ENCODE measurements at places on chromosomes 4 and X. TPM values are rescaled to one million over a fixed set of nuclear protein-coding genes. Genes with fewer than 3 reads are reported as not detected.

The SOX3 gene
- not detected for total RNA-seq

DNA sequence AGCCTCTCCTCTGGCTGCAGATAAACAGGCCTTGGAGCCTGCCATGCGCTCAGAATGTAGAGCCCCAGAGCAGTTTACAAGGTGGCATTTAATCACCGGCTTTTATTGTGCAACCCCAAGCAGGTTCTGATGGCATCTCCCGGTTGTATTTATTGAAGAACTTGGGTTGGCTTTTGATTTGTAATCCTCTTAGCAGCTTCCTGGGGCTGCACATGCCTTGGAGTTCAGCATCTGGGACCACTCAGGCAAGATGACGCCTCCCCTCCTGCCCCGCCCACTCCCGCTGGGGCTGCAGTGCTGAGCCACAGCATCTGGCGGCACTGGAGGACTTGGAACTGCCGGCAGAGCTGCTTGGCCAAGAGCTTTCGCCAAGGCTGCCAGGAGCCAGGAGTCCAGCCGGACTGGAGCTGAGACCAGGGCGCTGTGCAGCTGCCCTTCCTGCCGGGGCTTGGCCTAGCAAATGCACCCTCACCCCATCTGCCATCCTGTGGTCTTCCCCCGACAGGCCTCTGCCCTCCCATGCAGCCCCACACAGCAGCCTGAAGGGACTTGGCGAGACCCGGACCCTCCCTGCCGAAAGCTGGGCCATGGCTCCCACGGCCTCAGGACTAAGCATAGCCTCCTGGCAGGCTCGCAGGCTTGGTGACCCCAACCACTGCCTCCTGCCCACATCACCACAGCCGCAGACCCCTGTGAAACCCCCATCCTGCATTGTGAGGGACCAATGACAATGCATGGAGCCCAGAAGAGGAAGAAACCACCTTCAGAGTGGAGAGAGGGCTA is 5.4 kb downstream of the HTRA3 start:
- H3K4me1 ChIP-seq: no peaks in the 10 kb centered on the region
- no peak overlapping the region for H3K4me3 ChIP-seq
- H3K36me3 ChIP-seq: no peaks in the 10 kb centered on the region
- H3K27ac ChIP-seq: no peak overlapping the region
- DNase-seq: no peak
- H3K27me3 ChIP-seq: peaks cover 68% of the 10 kb centered on the region

The SPATA18 gene
- not detected for total RNA-seq

The UGT2B15 gene
- 0.98 TPM for total RNA-seq

GRCh38 chrX:46573331-46573891 is at the start of gene CHST7:
TSS of gene CHST7 (plus strand) at chrX:46573765. CDS start at chrX:46573932, 167 bp downstream.
- H3K27me3 ChIP-seq: no peaks in the 10 kb centered on the region
- peak within 1 kb of the TSS; percentile 95 for H3K4me3 ChIP-seq
- H3K36me3 ChIP-seq: peaks cover 31% of the 10 kb centered on the region
- H3K4me1 ChIP-seq: peaks cover 30% of the 10 kb centered on the region
- peak; percentile 78 for DNase-seq
- peak within 1 kb of the TSS; percentile 39 for H3K27ac ChIP-seq

- H3K27me3 ChIP-seq: no peaks in the 10 kb centered on the region
- H3K36me3 ChIP-seq: no peaks in the 10 kb centered on the region
- no peaks in the 10 kb centered on the region for H3K4me1 ChIP-seq
- no peak overlapping the region for H3K27ac ChIP-seq
Observed at GRCh38 chr4:135268369-135268768, 1066.8 kb upstream of the PABPC4L start.

GRCh38 chrX:101265869-101266428 is 25.2 kb downstream of the TAF7L start:
- no peak for DNase-seq
- no peaks in the 10 kb centered on the region for H3K36me3 ChIP-seq
- no peaks in the 10 kb centered on the region for H3K4me1 ChIP-seq
- H3K27me3 ChIP-seq: peaks cover 27% of the 10 kb centered on the region
- no peak overlapping the region for H3K27ac ChIP-seq

The CFI gene
- 27.7 TPM for total RNA-seq

- H3K4me1 ChIP-seq: no peaks in the 10 kb centered on the region
- H3K27me3 ChIP-seq: no peaks in the 10 kb centered on the region
- H3K4me3 ChIP-seq: no peak overlapping the region
- H3K36me3 ChIP-seq: no peaks in the 10 kb centered on the region
- H3K27ac ChIP-seq: no peak overlapping the region
- DNase-seq: no peak
Observed at GRCh38 chr4:158938220-158939044, 164.4 kb upstream of the RAPGEF2 start.

GRCh38 chr4:108751321-108751720 is 11.5 kb downstream of the ETNPPL start:
- H3K27ac ChIP-seq: no peak overlapping the region
- no peak overlapping the region for H3K4me3 ChIP-seq
- H3K36me3 ChIP-seq: no peaks in the 10 kb centered on the region
- no peaks in the 10 kb centered on the region for H3K4me1 ChIP-seq
- no peaks in the 10 kb centered on the region for H3K27me3 ChIP-seq

DNA sequence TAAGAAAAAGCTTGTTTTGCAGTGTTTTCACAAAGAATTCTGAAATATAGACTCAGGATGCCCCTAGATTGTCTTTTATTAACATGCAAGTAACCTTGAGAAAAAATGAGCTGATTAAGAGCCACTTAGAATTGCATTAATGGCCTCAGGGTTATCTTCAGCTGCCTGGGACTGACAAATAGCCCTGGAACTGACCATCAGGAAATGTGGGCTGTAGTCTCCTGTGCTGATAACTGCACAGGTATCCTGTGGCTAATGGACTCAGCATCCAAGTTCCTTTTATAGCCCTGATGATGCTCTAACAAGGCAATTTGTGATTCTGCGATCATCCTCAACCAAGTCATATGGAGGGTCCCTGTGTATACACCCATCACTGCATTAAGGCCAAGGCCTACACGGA is 17.0 kb downstream of the CA5B start:
- H3K4me1 ChIP-seq: no peaks in the 10 kb centered on the region
- H3K27me3 ChIP-seq: no peaks in the 10 kb centered on the region
- H3K27ac ChIP-seq: no peak overlapping the region
- H3K4me3 ChIP-seq: no peak overlapping the region

The FOXR2 gene
- total RNA-seq: not detected

DNA sequence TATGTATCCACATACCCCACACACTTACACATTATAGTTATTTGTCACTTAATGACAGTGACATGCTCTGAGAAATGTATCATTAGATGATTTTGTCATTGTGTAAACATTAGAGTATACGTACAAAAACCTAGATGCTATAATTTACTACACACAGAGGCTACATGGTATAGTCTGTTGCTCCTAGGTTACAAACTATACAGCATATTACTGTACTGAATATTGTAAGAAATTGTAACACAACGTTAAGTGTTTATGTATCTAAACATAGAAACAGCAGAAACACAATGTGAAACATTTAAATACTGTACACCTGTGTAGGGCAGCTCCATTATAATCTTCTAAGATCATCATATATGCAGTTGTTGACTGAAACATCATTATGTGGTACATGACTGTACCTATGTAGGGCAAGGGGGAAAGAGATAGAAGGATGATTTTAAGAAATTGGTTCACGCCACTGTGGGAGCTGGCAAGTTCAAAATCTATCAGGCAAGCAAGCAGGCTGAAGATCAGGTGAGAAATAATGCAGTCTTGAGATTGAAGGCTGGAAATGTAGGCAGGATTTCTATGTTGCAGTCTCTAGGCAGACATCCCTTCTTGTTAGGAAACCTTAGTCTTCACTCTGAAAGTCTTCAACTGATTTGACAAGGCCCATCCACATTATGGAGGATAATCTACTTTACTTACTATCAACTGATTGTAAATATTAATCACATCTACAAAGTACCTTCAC is 78.0 kb upstream of the CPEB2 start:
- peaks cover 22% of the 10 kb centered on the region for H3K4me1 ChIP-seq
- DNase-seq: no peak
- no peaks in the 10 kb centered on the region for H3K27me3 ChIP-seq
- no peaks in the 10 kb centered on the region for H3K36me3 ChIP-seq

DNA sequence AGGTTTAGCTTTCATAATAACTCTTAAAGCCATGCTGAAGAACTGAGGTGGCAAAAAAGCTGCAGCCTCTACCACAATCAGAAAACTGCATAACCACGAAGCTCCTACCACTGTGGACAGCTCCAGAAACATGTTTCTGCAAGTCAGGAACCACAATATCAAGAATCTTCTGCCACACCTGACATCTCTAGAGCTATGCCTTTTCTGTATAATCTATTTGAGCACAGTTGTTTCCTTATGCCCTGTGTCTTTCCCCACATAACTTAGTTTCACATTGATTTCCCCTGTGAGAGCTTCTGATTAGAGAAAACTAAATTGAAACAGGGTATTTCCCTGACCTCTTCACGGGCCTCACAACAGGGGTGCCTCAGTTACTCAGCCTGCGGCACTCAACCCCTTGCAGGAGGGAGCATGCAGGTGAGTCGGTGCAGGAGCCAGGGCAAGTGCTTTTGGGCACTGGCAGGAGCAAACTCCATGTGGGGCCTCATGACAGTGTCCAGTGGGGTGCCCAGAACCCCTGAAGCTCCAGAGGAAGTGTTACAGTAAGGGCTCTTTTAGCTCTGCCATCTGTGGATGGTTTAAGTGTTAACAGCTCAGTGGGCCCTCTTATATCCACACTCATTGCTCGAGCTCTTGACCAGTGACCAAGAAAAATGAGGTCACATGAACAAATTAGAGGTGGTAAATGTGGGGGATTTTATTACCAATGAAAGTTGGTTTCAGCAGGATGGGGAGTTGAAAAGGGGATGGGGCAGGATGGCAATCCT is 132.8 kb upstream of the BMP3 start:
- no peaks in the 10 kb centered on the region for H3K4me1 ChIP-seq
- no peak for DNase-seq
- H3K27me3 ChIP-seq: no peaks in the 10 kb centered on the region
- no peak overlapping the region for H3K4me3 ChIP-seq

The FGFBP1 gene
- total RNA-seq: 5.0 TPM

DNA sequence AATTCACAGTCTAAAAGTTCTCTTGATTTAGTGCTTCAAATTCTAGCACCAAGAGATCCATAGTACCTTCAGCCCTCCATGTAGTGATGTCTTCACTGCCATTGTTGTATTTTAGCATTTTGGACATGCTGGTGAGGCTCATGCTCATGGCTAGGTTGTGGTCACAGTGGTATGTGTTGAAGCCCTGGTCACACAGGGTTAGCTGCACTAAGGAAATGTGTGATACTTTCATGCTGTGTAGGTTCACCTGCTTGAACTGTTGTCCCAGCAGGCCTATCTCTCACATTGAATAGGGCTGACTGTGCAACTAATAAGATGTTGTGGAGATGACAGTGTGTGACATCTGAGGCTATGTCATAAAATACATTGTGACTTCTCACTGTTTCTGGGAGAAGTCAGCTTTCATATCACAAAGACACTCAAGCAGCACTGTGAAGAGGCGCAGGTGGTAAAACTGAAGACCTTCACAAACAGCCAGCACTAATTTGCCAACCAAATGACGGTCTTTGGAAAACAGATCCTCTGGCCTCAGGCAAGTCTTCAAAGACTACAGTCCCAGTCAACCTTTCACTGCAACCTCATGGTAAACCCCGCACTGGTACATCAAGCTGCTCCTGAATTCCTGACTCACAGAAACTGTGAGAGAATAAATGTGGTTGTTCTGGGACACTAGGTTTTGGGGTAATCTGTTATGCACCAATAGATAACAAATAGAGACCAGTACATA is 17.4 kb upstream of the ADH4 start:
- H3K27me3 ChIP-seq: no peaks in the 10 kb centered on the region
- no peak overlapping the region for H3K4me3 ChIP-seq
- no peak for DNase-seq
- H3K27ac ChIP-seq: no peak overlapping the region

The PNMA3 gene
- total RNA-seq: not detected

The CLDN24 gene
- total RNA-seq: not detected

DNA sequence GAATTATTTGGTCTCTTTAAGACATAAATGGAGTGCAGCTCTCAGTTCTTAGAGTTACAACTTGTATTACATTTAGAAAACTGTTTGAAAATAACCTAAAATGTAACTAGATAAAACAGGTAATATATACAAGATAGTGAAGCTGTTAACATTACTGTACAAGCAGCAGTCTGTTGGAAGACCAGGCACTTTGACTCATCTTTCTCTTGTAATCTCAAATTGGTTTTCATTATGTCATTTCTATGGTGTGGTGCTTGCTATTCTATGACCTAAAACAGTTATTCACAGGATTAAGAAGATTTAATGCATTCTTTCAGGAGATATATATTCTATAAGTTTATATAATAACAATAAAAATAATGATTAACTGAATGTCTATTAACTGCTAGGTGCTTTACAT is 282.5 kb upstream of the PITX2 start:
- no peaks in the 10 kb centered on the region for H3K36me3 ChIP-seq
- no peak overlapping the region for H3K4me3 ChIP-seq
- peaks cover 7% of the 10 kb centered on the region for H3K4me1 ChIP-seq
- DNase-seq: no peak
- no peak overlapping the region for H3K27ac ChIP-seq

- H3K27ac ChIP-seq: peak overlapping the region; percentile 73
- DNase-seq: peak; percentile 56
- H3K4me3 ChIP-seq: peak overlapping the region; percentile 97
- peaks cover 34% of the 10 kb centered on the region for H3K36me3 ChIP-seq
- peaks cover 50% of the 10 kb centered on the region for H3K4me1 ChIP-seq
Observed at GRCh38 chr4:25863347-25863784, 578 bp upstream of the SEL1L3 start.

The RGN gene
- not detected for total RNA-seq

The IQSEC2 gene
- total RNA-seq: 15.2 TPM

- H3K36me3 ChIP-seq: peaks cover 6% of the 10 kb centered on the region
- peaks cover 52% of the 10 kb centered on the region for H3K4me1 ChIP-seq
- DNase-seq: no peak
- H3K4me3 ChIP-seq: peak overlapping the region; percentile 27
Observed at GRCh38 chr4:184812651-184813181, 13.1 kb downstream of the ACSL1 start.

DNA sequence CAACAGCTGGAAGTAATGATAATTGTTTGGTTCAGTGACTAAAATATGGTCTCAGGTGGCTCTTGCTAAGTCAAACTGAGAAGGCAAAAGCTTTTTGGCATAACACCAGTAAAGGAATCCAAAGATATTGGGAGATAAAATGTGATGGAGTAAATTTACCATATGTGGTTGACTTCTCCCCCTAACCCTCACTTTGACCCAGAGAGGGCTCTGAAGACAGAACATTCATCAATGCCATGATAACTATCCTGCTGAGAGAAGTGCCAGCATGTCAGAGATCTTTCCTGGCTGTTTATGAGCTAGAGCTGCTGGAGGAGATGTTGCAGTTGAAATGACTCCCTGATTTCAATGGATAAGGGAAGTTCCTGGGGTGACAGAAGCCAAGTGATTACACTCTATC is 213.4 kb downstream of the SPCS3 start:
- peaks cover 20% of the 10 kb centered on the region for H3K4me1 ChIP-seq
- H3K27me3 ChIP-seq: no peaks in the 10 kb centered on the region
- H3K27ac ChIP-seq: no peak overlapping the region
- H3K4me3 ChIP-seq: no peak overlapping the region
- H3K36me3 ChIP-seq: peaks cover 5% of the 10 kb centered on the region
